ENCODE measurements at places on chromosomes 7 and 10.

DNA sequence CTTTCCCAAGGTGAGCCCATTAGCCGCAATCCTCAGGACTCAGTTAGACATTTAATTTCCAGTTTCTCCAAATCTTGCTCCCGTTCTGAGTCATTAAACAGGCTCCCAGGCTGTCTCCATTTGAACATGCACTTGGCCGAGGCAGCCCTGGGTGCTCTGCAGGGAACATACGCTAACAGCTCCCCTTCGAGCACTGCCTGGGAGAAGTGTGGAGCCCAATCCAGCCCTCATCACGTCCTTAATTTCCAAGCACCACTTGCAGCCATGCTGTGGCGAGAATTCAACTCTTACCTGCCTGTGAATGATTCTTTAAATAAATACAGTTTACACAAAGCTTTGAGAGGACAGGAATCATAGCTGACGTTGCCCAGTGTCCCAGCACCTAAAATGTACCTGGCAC lies 218.2 kb downstream of the CCSER2 start:
- no peak for DNase-seq

- no peak for DNase-seq
Measured at GRCh38 chr7:138945154-138945553, 36.0 kb downstream of the KIAA1549 start.

GRCh38 chr7:16055263-16055976 lies 365.9 kb downstream of the CRPPA start:
- no peak for DNase-seq

DNA sequence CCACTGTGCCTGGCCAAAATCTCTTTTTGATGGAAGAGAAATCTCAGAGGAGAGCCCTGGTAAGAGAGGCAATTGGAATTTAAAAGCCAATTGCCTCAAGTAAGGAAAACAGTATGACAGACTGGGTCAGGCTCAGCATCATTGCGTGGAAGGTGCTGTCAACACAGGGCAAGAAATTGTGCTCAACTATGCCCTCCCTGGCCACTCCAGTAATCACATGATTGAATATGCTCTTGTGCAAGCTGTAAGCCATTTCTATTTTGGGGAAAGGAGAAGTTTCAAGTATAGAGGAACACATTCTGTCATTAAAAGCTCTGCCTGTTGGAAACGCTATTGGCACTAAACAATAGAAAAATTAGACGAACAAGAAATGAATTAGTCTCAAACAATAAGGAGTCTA lies 1127.7 kb downstream of the REEP3 start:
- no peak for DNase-seq

GRCh38 chr7:138755331-138755747 lies 42.5 kb upstream of the TMEM213 start:
- DNase-seq = no peak

DNA sequence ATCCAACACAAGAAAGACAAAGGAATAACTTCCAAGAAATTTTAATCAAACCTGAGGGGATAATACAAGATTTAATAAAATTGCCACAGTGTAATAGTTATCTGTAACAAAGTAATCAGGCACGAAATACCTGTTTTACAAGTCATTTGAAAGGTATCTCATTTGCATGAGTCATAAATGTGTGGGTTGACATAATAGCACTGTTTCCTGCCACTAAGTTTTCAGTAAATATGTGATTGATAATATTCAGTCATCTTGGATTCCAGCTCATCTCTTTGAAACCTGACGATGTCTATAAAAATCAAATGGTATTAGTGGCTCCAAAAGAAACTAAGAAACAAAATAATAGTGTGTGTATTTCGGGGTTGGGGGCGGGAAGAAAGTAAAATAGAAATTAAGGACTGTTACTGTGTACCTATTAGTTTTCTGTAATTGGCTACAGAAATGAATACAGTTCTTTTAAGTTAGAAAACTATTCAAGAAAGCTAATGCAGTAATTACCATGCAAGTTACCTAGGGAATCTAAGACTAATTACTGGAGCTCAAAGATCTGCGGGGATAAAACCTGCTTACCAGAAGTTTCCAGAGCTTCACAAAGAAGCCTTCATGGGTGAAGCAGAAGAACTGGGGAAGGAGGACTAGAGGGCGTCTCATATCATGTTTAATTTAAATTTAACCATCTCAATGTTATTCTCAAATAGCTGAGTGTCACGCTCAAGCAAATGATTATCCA lies 100.7 kb downstream of the ST8SIA6 start:
- DNase-seq = no peak

DNA sequence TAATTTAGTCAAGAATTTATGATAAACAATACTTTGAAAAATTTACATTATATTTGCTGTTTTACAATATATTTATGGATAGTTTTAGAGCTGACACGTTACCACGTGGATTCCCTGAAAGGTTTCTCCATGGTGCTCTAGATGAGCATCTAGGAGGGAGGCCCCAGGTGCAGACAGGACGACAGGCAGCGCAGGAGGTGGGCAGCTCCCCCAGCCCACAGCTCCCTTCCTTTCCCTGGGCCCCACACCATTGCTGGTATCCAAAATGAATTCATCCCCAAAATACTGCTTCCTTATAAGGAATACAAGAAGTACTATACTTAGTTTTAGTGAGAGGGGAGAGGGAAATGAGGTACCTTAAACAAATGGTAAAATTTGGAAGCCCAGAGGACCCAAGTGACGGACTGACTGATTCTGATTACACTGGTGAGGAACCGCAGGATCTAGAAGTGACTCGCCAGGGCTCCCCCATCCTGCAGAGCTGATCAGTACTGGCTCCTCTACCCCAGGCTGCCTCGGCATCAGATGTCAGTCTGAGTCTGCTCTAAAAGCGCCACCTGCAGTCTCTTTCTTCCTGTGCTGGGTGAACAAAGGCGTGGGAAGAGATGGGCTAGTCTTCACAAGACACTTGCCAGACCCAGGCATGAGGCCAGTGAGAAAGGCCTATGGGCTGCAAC lies 89.2 kb downstream of the DLG5 start:
- DNase-seq = no peak

DNA sequence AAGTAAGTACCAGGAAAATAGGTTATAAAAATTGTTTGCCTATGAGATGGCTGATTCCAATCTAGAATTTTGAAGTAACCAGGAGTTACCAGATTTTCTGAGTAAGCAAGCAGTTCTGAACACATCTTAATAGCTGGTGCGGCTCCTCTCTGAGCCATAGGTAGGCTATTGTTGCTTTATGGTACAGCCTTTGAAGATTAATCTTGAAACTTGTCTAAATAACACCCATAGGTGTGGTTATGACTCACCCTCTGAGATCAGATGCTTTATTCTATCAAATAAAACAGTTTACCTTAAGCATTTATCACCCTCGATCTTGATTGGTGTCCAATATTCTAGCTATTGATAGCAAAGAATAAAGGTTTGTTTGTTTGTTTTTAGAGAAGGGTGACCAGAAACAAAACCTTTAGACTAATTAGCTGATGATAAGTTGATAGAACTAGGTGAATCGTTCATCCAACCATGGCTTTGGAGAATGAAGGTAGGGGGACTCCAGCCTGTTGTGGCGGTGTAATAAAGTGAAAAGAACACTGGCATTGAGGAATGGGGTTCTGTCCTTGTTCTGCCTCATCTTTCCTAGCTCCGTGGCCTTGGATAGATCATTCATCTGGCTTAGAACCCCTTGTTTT lies 72.2 kb downstream of the VTI1A start:
- DNase-seq = no peak

GRCh38 chr7:48416327-48416908 lies 245.2 kb downstream of the ABCA13 start:
- DNase-seq = no peak

GRCh38 chr7:144086730-144087129 lies 652 bp downstream of the OR2A12 start:
- DNase-seq = no peak

DNA sequence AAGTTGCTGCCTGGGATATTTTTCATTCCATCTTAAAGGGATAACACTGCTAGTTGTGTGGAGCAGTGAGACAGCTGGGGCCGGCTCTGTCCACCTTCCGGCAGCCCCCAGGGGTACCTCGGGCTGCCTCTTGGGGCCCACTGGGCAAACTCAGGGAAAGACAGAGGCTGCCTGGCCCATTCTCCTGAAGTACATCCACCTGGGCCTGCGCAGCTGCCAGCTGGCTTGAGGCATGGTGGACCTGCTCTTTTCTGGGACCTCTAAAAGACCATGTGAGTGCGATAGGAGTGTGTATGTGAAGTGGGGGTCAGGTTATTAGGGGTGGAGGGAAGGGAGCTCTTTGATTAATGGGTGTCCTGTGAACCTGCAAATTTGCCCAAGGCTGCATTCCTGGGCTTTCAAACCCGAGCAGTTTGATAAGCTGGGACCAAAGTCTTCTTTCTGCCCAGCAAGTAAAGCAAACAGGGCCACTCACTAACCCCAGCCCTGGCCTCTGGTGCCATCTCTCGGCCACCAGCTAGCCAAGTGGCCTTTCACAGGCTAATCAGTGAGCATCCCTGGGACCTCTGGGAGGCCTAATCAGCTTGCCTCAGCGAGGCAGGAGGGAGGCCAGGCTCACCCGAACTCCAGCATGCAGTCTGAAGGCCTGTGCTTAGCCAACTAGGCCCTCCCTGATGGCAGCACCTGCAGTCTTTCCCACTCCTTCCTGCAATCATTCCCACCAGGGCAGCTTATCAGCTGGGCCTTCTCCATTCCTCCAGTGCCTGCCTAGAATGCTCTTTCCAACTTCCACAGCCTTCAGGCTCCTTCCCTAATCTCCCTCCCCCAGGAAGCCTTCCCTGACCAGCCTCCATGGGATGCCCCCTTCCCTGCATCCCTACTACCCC lies 954.7 kb upstream of the ZNF722 start:
- DNase-seq = no peak

- peak; percentile 14 for DNase-seq
Measured at GRCh38 chr7:91852263-91852741, 28.2 kb downstream of the MTERF1 start.
